ENCODE measurements at places on chromosomes 6 and 20.

DNA sequence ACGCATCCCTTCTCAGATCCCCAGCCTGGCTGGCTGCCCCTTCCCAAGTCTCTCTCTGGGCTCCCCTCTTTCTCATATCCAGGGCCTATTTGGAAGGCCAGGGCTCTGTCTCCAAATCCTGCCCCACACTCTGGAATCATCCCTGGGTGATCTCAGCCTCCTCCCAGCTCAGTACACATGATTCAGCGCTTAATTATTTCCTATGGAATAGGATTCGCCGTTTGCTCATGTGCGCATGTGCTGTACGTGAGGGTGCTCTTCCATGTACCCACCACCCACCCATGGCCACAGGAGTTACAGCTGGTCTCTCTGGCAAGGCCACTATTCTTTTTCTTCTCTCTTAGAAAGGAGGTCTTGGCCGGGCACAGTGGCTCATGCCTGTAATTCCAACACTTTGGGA is 81.7 kb upstream of the FOXP4 start:
- H3K36me3 ChIP-seq = no peaks in the 10 kb centered on the region
- no peaks in the 10 kb centered on the region for H3K4me1 ChIP-seq
- no peak for DNase-seq
- H3K4me3 ChIP-seq = no peak overlapping the region

DNA sequence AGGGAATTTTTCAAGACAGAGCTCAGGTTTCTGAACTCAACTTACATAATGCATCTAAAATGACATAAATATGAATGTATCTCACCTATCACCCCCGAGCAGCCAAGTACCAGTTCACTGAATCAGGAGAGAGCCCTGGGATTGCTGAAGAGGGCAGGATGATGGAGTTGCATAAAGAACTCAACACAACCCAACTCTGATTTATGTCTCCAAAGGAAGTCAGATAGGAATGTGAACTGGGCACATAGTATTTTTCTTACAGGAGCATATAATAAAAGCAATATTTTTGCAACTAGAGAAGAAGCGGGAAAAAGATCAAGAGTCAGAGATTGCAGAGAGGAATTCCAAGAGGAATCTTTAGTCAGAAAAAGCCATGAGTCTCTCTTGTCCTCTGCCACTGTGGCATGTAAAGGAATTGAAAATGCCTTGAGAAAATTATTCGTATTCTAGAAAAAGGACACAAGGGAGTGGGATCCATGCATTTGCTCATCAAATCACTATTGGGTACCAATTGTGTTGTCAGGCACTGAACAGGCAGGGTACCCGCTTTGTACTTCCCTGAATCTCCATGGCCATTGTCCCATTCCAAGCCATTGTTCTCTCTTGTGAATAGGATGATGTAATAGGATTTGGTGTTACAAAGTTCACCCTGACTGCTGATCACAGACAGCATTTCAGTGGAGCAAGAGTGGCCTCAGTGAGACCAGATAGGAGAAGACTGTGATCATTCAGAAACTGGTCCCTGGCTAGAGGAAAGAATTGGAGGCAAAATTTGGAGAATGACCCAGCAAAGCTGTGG is 16.3 kb downstream of the RIN2 start:
- H3K27ac ChIP-seq = no peak overlapping the region
- no peak overlapping the region for H3K4me3 ChIP-seq
- no peaks in the 10 kb centered on the region for H3K36me3 ChIP-seq
- H3K27me3 ChIP-seq = no peaks in the 10 kb centered on the region

DNA sequence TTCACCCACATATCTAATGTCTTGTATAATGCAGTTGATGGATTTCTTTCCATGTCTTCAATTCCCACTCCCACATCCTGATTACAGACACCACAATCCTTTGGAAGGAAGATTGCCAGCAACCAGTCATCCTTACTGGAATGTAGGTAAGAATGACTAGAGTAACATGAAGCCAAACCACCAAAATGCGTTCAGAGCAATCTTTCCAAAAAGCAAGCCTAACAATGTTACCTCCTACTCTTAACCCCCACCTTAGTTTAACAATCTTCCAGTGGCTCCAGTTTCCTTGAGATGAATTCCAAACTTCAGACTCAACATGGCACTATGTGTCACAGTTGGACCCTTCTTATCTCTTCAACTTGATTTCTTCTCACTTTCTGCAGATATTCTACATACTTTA is 685.6 kb downstream of the DOK5 start:
- H3K4me3 ChIP-seq = no peak overlapping the region
- no peak for DNase-seq
- no peak overlapping the region for H3K27ac ChIP-seq
- H3K27me3 ChIP-seq = no peaks in the 10 kb centered on the region
- H3K4me1 ChIP-seq = no peaks in the 10 kb centered on the region
- H3K36me3 ChIP-seq = no peaks in the 10 kb centered on the region

GRCh38 chr6:14146506-14147096 is 29.0 kb downstream of the CD83 start:
- no peaks in the 10 kb centered on the region for H3K4me1 ChIP-seq
- H3K36me3 ChIP-seq = no peaks in the 10 kb centered on the region
- no peak overlapping the region for H3K4me3 ChIP-seq

GRCh38 chr20:36917943-36918342 is 33.6 kb downstream of the SAMHD1 start:
- no peaks in the 10 kb centered on the region for H3K4me1 ChIP-seq
- H3K27me3 ChIP-seq = no peaks in the 10 kb centered on the region
- H3K27ac ChIP-seq = no peak overlapping the region
- no peak for DNase-seq
- no peaks in the 10 kb centered on the region for H3K36me3 ChIP-seq

- DNase-seq = no peak
- no peak overlapping the region for H3K4me3 ChIP-seq
- no peaks in the 10 kb centered on the region for H3K27me3 ChIP-seq
- H3K4me1 ChIP-seq = no peaks in the 10 kb centered on the region
Observed at GRCh38 chr6:35142588-35143569, 1.7 kb upstream of the TCP11 start.

- H3K27me3 ChIP-seq = no peaks in the 10 kb centered on the region
- peaks cover 8% of the 10 kb centered on the region for H3K4me1 ChIP-seq
- no peak overlapping the region for H3K27ac ChIP-seq
Observed at GRCh38 chr6:79676785-79677736, 45.9 kb downstream of the SH3BGRL2 start.

- no peak overlapping the region for H3K27ac ChIP-seq
- H3K4me1 ChIP-seq = peaks cover 7% of the 10 kb centered on the region
- no peak overlapping the region for H3K4me3 ChIP-seq
Observed at GRCh38 chr6:143559051-143559660, 47.6 kb upstream of the FUCA2 start.

DNA sequence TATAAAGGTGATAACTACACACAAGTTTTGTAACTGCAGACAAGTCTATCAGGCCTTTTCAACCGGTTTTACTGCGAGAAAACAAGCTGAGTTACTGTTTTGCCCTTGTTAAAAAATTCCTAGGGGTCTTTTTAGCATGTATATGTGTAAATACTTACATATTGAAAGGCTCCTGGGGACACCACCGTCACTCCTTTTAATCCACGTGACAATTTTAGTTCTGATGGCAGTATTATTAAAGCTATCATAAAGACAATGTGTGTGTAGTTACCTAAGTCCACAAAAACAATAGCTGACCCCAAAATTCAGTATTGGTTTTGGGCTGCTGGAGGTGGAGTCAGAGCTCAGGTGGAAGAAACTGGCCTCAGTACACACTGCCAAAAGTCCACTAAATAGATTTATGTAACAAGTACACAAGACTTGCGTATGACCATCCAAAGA is 41.3 kb upstream of the HFE start:
- no peaks in the 10 kb centered on the region for H3K27me3 ChIP-seq
- no peaks in the 10 kb centered on the region for H3K36me3 ChIP-seq
- DNase-seq = no peak
- peak overlapping the region; percentile 47 for H3K27ac ChIP-seq

GRCh38 chr6:20266851-20267608 is 54.8 kb upstream of the MBOAT1 start:
- H3K36me3 ChIP-seq = no peaks in the 10 kb centered on the region
- no peaks in the 10 kb centered on the region for H3K27me3 ChIP-seq
- DNase-seq = no peak
- H3K4me1 ChIP-seq = no peaks in the 10 kb centered on the region

- no peak overlapping the region for H3K4me3 ChIP-seq
- no peaks in the 10 kb centered on the region for H3K27me3 ChIP-seq
- no peak overlapping the region for H3K27ac ChIP-seq
- H3K4me1 ChIP-seq = no peaks in the 10 kb centered on the region
- no peaks in the 10 kb centered on the region for H3K36me3 ChIP-seq
Observed at GRCh38 chr6:16461491-16461890, 223.1 kb downstream of the GMPR start.

- H3K36me3 ChIP-seq = no peaks in the 10 kb centered on the region
- H3K27me3 ChIP-seq = no peaks in the 10 kb centered on the region
- no peak overlapping the region for H3K27ac ChIP-seq
- peaks cover 17% of the 10 kb centered on the region for H3K4me1 ChIP-seq
- no peak overlapping the region for H3K4me3 ChIP-seq
Observed at GRCh38 chr6:156773476-156773875, 3.7 kb upstream of the ARID1B start.

- no peak overlapping the region for H3K27ac ChIP-seq
- no peaks in the 10 kb centered on the region for H3K27me3 ChIP-seq
- H3K4me1 ChIP-seq = no peaks in the 10 kb centered on the region
Observed at GRCh38 chr6:97630604-97631003, 347.6 kb upstream of the MMS22L start.

GRCh38 chr6:53358440-53359094 is 9.8 kb upstream of the ELOVL5 start:
- H3K27me3 ChIP-seq = peaks cover 3% of the 10 kb centered on the region
- no peaks in the 10 kb centered on the region for H3K36me3 ChIP-seq
- H3K4me1 ChIP-seq = peaks cover 31% of the 10 kb centered on the region
- peak overlapping the region; percentile 78 for H3K27ac ChIP-seq
- no peak overlapping the region for H3K4me3 ChIP-seq

GRCh38 chr6:132268209-132268608 is 133.1 kb downstream of the MOXD1 start:
- H3K27me3 ChIP-seq = no peaks in the 10 kb centered on the region
- H3K36me3 ChIP-seq = no peaks in the 10 kb centered on the region
- no peak overlapping the region for H3K4me3 ChIP-seq
- no peak for DNase-seq
- no peak overlapping the region for H3K27ac ChIP-seq

DNA sequence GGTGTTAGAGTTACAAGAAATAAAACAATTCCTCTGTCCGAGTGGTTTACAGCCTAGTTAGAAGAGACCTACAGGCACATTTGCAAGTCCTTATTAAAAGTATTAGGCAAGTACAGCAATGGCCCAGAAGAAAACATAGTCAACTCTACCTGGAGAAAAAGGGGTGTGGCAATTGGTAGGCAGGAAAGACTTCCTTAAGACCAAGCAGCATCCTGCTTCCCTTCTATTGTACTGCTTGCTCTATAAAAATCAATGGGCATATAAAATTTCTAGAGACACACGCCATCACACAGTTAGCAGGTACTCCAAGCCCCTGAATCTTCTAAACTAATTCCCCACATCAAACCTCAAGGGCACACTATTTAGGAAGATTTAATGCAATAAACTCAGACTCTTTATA is 185.6 kb downstream of the ATXN1 start:
- H3K4me3 ChIP-seq = no peak overlapping the region
- DNase-seq = no peak
- H3K27me3 ChIP-seq = no peaks in the 10 kb centered on the region
- no peaks in the 10 kb centered on the region for H3K4me1 ChIP-seq
- H3K27ac ChIP-seq = no peak overlapping the region

GRCh38 chr6:88881451-88881850 is 82.0 kb downstream of the RNGTT start:
- H3K27me3 ChIP-seq = no peaks in the 10 kb centered on the region
- DNase-seq = no peak
- H3K27ac ChIP-seq = no peak overlapping the region

GRCh38 chr20:14758356-14758755 is 420.9 kb upstream of the FLRT3 start:
- H3K4me3 ChIP-seq = no peak overlapping the region
- no peaks in the 10 kb centered on the region for H3K4me1 ChIP-seq
- no peaks in the 10 kb centered on the region for H3K36me3 ChIP-seq
- DNase-seq = no peak

DNA sequence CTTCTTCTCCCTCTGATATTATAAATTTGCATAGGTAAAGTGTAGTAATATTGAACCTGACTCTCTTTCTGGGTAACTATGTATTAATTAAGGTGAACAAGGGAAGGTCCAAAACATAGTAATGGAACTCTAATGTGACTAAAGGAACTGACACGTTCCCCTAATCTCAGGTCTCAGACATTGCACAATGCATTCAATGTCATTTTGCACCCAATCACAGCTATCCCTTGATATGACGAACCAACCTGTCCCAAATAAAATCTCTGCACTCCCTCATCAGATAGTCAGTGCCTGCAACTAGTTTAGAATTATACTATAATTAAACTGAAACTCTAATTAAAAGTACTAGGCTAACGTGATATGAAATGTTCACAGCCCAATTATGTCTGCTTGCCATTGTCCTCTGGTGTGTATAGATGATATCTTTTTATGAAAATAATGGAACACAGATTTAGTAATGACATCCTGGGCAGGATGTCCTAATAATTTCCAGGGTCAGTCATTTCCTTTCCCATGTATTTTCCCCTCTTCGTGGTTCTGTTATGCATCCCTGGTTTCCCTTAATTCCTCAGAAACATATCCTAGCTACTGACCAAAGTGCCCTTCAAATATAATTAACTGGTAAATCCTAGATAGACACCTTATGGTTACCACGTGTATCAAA is 36.8 kb downstream of the PTPRK start:
- H3K4me3 ChIP-seq = peak overlapping the region; percentile 17
- peaks cover 37% of the 10 kb centered on the region for H3K4me1 ChIP-seq
- no peaks in the 10 kb centered on the region for H3K27me3 ChIP-seq
- peak; percentile 85 for DNase-seq

- H3K27me3 ChIP-seq = no peaks in the 10 kb centered on the region
- H3K36me3 ChIP-seq = no peaks in the 10 kb centered on the region
- H3K4me1 ChIP-seq = no peaks in the 10 kb centered on the region
- DNase-seq = no peak
- H3K27ac ChIP-seq = no peak overlapping the region
- H3K4me3 ChIP-seq = no peak overlapping the region
Observed at GRCh38 chr6:84357631-84358030, 130.2 kb upstream of the CEP162 start.

DNA sequence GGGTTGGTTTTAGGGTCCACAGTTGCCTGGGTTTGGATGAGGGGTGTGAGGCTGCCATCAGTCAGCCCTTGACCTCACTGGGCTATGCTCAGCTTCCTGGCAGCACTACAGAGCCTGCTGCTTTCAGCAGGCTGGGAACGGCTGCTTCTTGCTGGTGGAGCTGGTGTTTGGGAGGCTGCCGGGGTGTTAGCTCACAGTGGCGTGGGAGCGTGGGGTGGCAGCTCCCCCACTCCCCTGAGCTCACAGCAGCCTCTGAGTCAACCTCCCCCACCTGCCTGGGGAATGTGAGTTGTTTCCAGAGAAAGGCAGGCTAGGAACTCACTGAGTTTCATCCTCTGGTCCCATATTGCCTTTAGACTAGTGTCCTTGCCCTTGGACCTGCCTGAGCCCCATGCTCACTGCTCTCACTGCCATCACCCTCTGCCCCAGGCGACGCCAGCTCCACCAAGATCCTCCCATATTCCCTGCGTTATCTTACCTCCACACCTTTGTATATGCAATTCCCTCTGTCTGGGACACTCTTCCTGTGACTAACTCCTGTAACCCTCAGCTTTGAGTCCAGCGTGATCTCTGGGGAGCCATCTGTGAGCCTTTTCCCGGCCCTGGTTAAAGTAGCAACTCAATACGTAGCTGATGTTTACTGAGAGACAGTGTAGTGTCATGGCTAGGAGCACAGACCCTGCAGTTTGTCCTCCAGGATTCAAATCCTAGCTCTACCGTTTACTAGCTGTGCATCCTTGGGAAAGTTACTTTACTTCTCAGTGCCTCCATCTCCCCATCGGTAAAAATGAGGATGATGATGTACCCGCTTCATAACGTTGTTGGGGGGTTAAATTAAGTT is 34.8 kb downstream of the PPP1R16B start:
- no peak overlapping the region for H3K4me3 ChIP-seq
- H3K27me3 ChIP-seq = no peaks in the 10 kb centered on the region
- H3K4me1 ChIP-seq = peaks cover 10% of the 10 kb centered on the region
- H3K36me3 ChIP-seq = peaks cover 20% of the 10 kb centered on the region
- no peak for DNase-seq

All from endothelial cell of umbilical vein (primary cell).